Left renal cortex interstitium (tissue), 4 donors: ENCODE measurements at places on chromosomes 5 and 9.

DNA sequence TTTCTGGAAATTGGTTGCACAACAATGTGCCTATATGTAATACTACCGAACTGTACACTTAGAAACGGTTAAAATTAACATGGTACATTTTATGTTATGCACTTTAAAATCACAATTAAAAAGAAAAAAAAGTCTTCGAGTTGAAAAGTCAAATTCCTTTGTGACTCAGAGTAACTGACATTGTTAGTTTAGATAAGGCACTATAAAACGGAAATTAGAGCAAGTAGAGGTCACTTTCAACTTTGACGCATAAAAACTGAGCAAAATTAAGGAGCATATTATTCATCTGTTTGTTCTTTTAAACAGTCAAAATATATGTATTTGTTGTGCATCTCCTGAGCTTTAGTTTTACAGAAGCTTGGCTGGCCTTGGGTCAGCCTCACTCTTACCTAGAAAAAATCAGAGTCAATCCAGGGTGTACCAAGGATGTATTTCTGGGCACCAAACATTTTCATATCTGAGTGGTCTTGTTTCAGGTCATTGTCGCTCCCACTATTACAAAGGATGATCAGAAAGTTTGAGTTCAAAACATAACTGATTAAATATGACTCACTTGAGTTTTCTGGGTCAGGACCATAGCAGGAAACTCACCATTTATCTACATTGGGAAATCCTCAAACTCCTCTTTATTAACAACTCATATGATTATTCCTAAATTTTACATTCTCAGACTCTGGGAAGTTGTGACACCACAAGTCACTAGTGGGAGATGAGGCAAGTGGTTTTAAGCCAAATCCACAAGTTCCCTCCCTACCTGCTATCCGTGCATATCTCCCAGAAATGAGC, 160.6 kb downstream of the CCDC192 start:
- no peak for DNase-seq

- DNase-seq = no peak
Observed at GRCh38 chr9:109789971-109790370, 10.0 kb downstream of the PALM2AKAP2 start.

GRCh38 chr5:113172231-113172826, 195.7 kb downstream of the DCP2 start:
- no peak for DNase-seq

- DNase-seq = no peak
Observed at GRCh38 chr5:132464156-132464939, 26.2 kb downstream of the IRF1 start.

DNA sequence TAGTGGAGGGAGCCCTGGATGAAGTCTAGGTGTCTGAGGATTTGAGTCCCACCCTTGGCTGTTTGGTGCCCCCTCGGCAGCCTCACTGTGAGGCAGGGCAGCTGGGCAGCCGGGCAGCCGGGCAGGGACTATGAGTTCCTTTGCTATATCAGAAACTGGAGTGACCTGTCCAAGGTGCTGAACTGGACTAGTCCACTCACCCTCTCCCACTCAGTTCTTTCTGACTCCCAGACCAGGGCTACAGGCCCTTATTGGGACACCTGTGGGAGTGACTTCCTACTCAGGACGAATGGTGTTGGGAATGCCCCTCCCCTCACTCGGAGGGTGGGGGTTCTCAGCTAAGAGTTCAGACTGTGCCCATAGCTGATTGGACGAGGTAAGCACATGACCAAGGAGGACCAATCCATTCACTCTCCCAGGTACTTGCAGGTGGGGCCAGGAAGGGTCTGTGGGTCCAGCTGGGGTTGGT, 34.1 kb upstream of the RAPGEF1 start:
- peak; percentile 82 for DNase-seq

- DNase-seq = no peak
Observed at GRCh38 chr5:2872676-2873075, 121.2 kb upstream of the IRX2 start.

DNA sequence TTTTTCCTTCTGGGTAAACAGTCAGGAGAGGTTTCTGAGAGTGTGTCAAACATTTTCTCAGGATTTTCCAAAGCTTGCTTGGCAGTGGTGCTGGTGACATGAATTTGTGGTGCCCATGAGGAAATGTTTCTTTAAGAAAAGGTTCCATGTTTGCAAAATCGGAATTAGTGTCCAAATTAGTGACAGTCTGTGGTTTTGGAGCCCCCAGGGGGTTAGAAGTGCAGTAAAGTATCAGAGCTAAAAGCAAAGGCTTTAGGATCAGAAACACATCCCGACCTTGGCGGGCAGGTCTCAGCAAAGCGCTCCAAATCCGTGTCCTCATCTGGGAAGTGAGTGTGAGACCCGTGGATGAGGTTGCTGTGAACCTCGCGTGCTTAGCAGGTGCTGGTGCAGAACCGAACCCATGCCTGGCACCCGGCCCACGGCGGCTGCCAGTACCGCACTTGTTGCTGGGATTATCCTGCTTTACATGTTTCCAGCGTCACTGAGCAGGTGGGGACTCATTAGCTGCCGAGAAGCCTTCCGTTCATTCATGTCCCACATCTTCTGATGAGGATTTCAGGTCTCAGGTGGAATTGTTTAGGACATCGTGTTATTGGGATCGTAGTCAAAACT, 70.8 kb upstream of the COL5A1 start:
- DNase-seq = no peak

- DNase-seq = no peak
Observed at GRCh38 chr5:172715931-172716682, 54.9 kb downstream of the DUSP1 start.

GRCh38 chr5:136814619-136815378, 449.5 kb upstream of the TRPC7 start:
- DNase-seq = no peak

DNA sequence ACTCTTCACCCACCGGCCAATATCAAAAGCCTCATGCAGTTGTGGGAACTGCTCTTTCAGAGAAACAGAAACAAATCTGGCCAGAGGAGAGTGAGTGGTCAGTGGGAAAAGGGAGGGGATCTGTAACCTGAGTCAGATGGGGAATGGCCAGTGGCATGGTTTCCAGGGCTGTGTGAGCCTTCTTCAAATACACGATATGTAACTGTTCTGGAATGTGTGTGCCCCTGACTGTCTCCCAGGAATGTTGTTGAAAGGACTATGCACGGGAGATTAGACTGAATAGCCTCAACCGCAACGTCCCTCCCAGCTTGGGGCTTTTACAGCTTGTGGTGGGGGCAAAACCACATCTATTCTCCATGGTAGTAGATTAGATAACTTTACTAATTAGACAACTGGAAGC, 60.8 kb downstream of the SH3TC2 start:
- no peak for DNase-seq

DNA sequence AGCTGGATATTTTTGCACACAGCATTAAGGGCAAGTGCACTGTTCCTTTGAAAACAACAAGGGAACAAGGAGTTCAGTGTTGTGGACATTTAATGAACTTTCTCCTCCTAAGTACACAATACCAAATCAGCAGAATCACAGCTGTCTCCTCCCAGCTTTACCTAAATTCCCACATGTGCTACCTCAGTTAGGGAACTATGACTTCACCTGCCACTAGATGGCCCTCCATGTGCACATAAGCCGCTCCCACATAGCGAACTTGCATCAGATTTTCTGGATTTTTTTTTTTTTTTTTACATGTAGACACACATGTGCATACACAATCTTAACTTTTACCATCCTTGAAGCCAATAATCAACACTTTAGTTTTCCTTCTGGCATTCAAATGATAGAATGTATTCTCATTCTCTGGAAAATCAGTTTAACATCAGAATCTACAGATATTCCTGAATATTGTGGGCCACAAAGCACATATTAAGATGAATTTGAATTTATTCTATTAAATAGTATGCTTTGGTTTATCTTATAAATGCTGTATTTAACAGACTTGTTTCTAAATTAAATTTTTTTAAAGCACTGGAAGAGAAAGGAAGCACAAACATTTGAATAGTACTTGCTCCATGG, 123.6 kb downstream of the PALM2AKAP2 start:
- DNase-seq = no peak

GRCh38 chr5:77028631-77029375, 1.4 kb upstream of the AGGF1 start:
- no peak for DNase-seq

- no peak for DNase-seq
Observed at GRCh38 chr5:76947082-76947503, 5.8 kb upstream of the CRHBP start.

DNA sequence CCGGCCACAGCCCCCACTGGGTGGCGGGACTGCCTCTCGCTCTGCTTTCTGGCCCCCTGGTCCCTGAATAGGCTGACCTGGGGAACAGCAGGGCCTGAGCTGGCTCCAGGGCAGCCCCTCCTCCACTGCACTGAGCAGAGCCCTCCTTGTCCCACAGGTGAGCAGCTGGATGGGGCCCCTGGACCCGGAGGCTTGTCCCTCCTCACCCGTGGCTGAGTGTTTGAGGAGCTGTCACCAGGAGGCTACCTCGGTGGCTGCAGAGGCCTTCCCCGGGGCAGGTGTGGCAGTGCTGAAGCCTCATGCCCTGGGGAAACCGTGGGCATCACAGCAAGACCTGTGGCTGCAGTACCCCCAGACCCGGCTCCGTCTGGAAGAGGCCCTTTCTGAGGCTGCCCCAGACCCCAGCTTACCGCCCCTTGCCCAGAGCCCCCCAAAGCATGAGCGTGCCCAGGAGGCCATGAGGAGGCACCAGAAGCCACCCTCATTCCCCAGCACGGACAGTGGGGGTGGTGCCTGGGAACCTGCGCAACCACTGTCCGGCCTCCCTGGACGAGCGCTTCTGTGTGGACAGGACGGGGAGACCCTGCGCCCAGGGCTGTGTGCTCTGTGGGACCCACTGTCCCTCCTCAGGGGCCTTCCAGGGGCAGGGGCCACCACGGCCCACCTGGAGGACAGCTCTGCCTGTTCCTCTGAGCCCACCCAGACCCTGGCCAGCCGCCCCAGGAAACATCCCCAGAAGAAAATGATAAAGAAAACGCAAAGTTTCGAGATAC, 28.5 kb upstream of the LRRC14B start:
- no peak for DNase-seq

DNA sequence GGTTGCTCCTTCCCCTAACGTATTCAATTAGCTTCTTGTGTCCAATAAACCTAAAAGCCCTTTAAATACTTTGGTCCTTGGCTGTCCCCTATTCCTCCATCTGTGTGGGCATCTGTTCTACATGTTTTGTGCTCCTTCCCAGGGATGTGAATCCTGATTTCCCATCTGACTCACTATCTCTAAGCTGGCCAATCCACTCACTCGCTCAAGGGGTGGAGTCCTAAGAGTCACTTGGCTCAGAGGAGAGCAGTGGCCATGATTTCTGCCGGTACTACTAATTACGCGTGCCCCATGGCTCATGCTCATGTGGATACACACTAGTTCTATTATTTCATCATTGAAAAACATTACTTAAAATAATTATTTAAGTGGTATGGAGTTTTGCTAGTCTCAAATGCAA, 89.6 kb downstream of the TAF11L14 start:
- no peak for DNase-seq

DNA sequence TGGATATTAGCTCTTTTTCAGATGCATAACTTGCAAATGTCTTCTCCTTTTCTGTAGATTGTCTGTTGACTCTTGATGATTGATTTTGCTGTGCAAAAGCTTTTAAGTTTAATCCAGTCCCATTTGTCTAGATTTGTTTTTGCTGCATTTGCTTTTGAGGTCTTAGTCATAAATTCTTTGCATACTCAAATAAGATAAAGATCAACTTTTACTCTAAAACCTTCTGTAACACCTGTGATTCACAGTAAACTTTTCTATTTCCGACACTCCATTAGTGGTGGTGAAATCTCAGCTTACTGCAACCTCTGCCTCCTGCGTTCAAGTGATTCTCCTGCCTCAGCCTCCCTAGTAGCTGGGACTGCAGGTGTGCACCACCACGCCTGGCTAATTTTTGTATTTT, 239.0 kb upstream of the ST8SIA4 start:
- DNase-seq = no peak

DNA sequence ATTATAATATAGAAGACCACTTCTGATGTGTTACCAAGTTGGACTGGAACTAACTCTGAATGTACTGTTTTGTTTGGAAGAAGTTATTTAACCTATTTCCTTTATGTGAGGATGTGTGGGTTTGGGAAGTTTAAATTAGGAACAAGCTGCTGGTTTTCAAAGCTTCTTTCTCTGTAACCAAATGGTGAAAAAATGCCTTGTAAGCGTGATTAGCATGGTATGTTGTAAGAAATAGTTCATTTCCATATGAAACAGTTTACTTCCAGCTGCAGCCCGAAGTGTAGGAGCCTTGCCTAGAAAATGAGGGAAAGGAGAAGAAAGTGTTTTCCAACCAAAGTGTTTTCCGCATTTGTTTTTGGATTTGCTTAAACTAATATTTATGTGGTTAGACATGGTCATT, 36.0 kb downstream of the TTC1 start:
- no peak for DNase-seq

DNA sequence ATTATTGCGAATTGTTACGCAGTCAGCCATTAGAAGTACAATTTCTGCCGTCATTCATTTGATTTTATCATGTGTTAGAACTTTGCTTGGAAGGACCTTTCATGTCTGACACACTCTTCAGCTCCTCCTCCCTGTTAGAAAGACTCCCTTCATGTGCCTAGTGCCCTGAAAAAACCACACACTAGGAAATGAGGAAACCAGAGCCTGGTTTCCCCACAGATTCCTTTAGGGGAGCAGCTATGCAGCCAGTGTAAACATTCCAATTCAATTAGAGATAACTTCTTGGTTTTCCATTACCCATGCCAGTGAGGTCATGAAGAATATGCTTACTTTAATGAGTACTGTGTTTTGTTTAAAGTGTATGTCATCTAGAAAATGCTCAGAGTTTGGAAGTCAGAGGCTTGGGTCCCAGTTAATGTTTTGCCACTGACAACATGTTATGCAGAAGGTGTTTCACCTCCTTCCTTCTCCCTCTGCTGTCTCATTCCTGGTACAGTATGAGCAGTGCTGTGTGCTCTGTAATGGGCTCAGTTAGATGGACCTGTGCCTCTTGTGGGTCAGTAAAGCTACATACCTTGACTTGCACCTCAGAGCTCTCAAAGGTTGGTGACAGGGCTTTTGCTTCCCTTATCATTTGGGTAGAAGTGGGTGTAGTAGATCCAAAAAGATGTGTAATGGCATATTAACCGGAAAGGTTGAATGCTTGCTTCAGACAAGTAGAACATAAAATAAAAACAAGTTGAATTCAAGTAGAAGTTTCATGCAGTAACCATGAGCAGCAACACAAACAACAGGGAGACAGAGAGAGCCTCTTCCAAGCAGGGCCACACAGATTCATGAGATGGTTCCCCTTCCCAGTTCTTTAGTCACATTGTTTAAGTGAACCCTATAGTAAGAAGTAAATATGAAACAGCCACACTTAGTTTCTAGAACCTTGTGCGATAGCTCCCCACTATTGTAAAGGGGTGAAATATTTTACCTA, 52.6 kb upstream of the TNFAIP8 start:
- DNase-seq = peak; percentile 58

GRCh38 chr5:31186672-31187267, 6.7 kb upstream of the CDH6 start:
- no peak for DNase-seq

DNA sequence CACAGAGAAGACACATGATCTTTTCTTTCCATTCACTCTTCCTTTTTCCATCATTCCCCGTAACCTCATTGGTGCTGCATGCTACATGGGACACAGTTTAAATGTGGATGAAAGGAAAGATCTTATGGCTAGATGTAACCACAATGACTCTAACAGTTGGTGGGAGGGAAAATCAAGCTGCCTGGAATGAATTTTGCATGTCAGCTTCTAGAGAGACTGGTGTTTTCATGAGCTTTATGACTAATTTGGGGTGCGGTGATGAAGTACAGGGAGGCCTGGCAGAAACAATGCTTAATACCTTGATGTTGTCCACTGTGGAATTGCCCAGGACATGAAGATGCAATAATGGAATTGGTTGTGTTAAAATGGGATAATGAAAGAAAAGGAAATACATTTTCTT, 55.9 kb upstream of the MYO10 start:
- no peak for DNase-seq
